ENCODE measurements at places on chromosomes 7 and 10.

DNA sequence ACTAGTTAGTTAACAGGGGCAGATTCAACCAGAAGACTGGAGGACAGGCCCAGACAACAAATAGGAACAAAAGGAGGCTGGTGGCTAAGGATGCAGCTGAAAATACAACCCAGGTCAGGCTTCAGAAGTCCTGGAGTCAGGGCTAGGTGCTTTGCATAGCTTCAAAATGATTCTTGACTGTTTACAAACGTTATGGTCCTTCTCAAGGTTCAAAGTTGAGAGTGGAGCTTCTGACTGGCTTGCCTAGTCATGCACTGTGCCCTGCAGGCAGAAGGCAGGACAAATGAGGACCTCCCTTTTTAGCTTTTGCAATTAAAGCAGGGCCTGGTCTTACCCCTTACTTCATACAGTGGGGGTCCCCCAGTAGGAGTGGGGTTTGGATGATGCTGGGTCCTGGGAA is 4.4 kb upstream of the CDH23 start:
- no peak for DNase-seq

DNA sequence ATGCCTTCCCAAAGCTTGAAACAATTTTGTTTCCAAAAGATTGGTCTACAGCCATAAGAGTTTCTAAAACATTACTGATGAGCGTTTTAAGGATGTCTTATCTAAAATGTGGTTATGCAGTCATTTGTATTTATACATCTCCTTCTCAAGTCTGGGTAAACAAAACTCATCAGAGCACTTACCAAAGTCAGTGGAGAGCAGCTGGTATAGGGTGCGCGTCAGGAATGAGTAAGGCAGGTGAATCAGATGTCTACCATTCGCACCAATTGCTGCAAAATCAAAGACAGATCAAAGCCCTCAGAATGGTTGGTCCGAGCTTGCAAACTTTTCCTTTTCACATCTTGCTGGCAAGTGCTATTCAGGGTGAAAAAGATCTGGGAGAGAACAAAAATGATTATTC is 65.6 kb upstream of the FAM171A1 start:
- DNase-seq, result no peak

DNA sequence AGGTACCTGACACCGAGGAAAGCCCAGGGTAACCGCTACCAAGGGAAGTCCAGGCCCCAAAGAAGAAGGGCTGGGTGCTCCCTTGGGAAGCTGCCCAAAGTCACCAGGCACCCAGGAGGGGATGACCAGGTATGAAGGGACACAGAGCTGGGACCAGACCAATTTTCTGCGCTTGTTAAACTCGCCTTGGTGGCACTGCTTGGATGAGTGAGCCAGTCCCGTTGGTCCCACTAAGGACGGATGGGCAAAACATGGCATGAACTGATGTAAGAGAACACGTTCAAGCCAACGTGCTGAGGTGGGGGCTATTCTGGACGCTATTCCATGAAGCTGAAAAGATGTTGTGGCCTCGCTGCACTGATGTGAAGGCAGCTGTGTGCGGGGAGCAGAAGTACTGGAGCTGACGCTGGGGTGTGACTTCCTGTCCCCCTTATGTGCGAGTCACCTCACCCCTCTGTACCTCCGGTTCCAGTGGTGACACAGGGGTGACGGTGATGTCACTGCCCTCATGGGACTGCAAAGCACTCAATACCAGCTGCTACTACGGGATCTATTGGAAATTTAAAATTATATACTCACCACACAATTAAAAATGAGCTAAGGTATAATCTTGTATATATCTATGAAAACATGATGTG is 73.6 kb downstream of the COBL start:
- DNase-seq, result no peak

- no peak for DNase-seq
These were observed 14.9 kb upstream of the LANCL2 start for GRCh38 chr7:55350281-55350680.

DNA sequence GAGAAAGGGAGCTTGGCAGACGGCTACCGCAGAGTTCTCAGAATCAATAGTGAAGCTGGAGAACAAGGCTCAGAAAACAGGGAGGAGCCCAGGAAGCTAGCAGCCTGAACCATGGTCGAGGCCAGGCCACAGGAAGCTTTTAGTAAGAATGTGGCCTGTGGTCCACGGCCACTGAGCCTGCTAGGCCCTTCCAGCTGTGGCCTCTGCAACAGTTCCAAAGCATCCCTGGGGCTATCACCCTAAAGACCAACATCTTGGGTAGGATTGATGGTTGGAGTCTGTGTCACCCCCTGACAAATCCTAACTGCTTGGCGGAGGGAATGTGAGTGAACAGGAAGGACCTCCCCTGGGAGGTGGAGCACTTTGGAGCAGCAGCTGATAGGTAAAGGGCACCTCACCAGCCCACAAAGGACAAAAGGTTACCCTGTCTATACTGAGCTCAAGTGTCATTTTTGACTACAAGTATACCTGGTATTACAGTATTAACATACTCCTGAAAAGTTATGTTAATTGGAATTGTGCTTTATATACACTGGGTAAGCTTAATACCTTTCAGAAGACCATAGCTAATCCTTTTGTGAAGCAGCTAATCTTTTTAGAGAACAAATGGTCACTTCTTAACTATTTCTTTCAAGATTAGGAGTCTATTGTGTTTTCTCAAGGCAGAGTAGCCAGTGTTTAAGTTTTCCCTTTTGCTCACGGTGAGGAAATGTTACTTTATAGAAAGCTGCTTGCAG is 18.7 kb downstream of the PTPRE start:
- no peak for DNase-seq

DNA sequence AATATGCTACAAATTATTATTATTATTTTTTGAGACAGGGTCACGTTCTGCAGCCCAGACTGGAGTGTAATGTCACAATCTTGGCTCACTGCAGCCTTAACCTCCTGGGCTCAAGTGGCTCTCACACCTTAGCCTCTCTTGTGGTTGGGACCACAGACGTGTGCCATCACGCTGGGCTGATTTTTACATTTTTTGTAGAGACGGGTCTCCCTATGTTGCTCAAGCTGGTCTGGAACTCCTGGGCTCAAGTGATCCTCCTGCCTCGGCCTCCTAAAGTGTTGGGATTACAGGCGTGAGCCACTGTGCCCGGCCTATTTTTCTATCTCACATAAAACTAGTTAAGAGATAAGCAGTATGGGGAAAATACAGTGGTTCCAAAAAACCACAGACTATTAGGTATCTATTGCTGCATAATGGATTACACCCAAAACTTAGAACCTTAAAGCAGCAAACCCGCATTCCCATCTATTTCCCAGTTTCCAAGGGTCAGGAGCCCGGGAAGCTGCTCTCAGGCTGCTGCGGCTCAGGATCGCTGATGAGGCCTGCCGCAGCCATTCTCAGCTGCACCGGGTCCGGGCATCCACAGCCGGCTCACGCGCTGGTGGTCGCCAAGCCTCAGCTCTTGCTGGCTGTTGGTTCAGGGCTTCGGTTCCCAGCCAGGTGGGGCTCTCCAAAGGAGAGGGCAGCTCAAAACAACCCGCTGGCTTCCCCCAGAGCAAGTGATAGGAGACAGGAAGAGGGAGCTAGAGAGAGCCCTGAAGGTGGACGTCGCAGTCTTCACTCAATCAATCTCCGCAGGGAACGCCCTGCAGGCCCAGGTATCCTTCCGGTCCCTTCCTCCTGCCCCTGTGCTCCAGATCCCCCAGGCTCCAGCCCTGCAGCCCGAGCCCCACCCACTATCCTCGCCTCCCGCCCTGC is 128.2 kb downstream of the UBE2H start:
- no peak for DNase-seq

- DNase-seq, result no peak
These were observed 11.2 kb downstream of the EMX2 start for GRCh38 chr10:117553815-117554172.

GRCh38 chr7:100484673-100485045 is 932 bp downstream of the NYAP1 start:
- no peak for DNase-seq

- DNase-seq, result no peak
These were observed 86.6 kb upstream of the INSYN2A start for GRCh38 chr10:127283017-127283416.

DNA sequence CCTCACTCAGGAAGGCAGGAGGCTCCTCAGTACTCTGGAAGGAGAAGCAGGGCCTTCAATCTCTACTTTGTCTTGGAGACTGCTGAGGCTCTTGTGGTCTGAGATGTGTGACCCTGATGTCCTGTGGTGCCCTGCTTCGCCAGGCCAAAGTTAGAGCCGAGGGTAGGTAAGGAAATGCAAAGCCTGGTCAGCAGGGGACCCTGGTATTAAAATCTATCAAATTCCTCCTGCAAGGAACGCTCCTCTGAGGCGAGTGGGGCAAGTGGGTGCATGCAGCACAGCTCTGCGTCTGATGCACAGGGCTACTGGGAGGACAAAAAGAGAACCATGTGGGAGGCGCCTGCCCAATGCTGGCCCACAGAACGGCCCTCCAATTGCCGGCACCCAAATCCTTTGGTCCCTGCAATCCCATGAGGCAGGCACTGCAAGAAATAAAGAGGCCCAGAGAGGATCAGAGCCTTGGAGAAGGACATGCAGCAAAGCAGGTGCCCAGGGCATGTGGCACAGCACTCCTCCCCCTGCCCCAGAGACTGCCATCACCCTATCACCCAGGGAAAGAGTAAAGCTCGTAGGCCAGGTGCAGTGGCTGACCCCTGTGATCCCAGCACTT is 23.1 kb upstream of the ZMIZ1 start:
- no peak for DNase-seq

GRCh38 chr10:128624656-128625530 is 498.7 kb upstream of the MKI67 start:
- DNase-seq, result no peak

DNA sequence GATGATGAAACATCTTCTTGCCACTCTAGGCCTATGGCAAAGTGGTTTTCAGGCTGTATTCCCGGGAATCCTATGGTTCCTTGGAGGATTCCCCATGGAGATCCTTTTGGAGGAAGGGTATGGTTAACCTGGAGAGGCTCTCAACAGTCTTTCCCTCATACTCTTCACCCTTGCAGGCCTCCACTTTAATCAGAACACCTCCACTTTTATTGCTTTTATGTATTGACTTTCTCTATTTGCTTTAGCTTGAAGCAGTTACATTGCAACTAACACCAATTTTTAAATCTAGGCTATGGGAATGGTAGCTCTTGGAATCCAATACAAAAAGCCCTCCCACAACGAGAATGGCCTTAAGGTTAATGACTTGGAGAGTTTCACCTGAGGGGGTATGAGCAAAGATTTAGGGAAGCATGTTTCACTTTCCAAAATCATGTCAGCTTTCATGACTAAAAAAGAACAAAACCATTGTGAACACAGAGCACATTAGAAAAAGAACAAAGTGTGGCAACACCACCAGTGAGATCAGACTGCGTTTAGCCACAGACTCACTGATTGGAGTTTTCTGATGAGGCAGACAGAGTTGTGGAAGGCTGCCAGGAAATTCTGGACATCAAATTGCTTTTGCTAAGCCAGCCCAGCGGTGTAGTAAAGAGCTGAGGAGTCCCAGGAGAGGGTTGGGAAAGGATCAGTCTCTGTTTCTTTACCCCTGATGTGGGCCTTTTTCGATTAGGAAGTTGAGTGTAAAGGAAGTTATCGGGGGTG is 130.4 kb upstream of the BMPER start:
- DNase-seq, result no peak

DNA sequence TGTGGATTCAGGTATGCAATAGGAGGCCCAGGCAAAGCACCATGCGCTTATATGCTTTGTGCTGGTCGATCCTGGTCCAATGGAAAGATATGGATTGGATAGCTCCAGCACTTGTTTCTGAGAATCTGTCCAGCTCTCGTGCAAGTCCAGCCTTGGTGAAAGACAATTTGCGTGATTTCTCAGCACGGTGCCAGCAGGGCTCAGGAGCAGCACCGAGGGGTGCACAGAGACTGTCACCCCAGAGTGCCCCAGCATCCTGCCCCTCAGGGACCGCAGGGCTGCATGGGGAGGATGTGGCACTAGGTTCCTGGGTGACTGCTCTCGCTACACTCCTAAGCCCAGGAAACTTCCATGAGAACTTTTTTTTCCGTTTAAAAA is 225.2 kb downstream of the WDR37 start:
- no peak for DNase-seq

- no peak for DNase-seq
These were observed 222.7 kb downstream of the CHCHD3 start for GRCh38 chr7:132859199-132859598.

DNA sequence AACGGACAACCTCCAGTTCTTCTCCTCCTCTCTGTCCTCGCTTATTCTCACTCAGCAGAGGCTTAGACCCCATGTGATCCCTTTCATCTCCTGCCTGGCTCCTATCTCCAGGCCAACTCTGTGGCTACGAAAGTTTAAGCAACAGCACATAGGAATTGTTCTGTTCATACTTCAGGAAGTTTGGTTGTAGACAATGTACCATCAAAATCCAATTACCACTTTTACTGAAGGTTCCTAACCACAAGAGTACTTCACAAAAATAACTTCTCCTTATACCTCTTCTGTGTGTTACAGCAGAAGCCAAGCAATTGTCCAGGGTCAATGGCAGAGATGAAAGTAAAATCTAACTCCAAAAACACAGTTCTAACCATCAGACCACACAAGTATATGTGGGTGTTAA is 80.0 kb downstream of the SLC25A13 start:
- DNase-seq, result no peak

GRCh38 chr7:132298790-132299189 is 277.5 kb downstream of the PLXNA4 start:
- DNase-seq, result peak; percentile 17

- DNase-seq, result peak; percentile 99
These were observed 106.7 kb downstream of the TES start for GRCh38 chr7:116316838-116317628.
